Colonic mucosa (tissue), 4 donors: ENCODE measurements at places on chromosomes 4 and X. TPM values are rescaled to one million over a fixed set of nuclear protein-coding genes. Genes with fewer than 3 reads are reported as not detected.

The SATL1 gene
- not detected for total RNA-seq

GRCh38 chr4:156193106-156193505 is 239.4 kb upstream of the CTSO start:
- no peaks in the 10 kb centered on the region for H3K27me3 ChIP-seq
- no peaks in the 10 kb centered on the region for H3K4me1 ChIP-seq
- H3K4me3 ChIP-seq = no peak overlapping the region
- H3K27ac ChIP-seq = no peak overlapping the region
- no peak for DNase-seq

- no peak overlapping the region for H3K4me3 ChIP-seq
- no peak for DNase-seq
- H3K27ac ChIP-seq = no peak overlapping the region
- H3K36me3 ChIP-seq = no peaks in the 10 kb centered on the region
Observed at GRCh38 chr4:24703298-24703697, 92.1 kb upstream of the SOD3 start.

GRCh38 chr4:24559889-24560288 is 24.5 kb downstream of the DHX15 start:
- no peak for DNase-seq
- H3K36me3 ChIP-seq = no peaks in the 10 kb centered on the region
- H3K4me1 ChIP-seq = peaks cover 14% of the 10 kb centered on the region
- no peak overlapping the region for H3K27ac ChIP-seq

DNA sequence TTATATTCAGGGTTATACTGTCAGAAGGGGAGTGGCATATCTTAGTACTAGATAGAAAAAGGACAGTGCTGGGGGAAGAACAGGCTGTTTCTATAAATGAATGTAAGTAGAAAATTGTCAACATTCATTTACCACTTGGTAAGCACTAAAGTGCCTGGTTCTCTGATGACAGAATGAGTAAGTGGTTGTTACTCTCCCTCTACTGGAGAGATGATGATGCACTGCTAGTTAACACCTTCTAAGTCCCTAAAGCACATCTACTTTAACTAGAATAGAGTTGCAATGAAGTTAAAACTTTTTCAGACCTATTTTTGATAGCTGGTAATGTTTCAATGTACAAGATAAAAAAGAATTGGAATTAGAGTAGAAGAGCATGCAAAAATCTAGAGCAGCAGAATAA is 214.5 kb downstream of the KLHL4 start:
- DNase-seq = no peak
- H3K27ac ChIP-seq = no peak overlapping the region
- no peaks in the 10 kb centered on the region for H3K4me1 ChIP-seq
- no peaks in the 10 kb centered on the region for H3K36me3 ChIP-seq

GRCh38 chrX:131958724-131959123 is 64.4 kb upstream of the STK26 start:
- H3K36me3 ChIP-seq = no peaks in the 10 kb centered on the region
- DNase-seq = no peak
- peaks cover 7% of the 10 kb centered on the region for H3K27me3 ChIP-seq

DNA sequence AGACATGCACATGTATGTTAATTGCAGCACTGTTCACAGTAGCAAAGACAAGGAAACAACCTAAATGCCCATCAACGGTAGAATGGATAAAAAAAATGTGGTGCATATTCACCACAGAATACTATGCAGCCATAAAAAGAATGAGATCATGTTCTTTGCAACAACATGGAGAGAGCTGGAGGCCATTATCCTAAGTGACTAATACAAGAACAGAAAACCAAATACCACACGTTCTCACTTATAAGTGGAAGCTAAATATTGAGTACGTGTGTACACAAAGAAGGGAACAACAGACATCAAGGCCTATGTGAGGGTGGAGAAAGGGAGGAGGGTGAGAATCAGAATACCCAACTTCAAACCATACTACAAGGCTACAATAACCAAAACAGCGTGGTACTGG is 17.4 kb upstream of the LNX1 start:
- no peak overlapping the region for H3K4me3 ChIP-seq
- no peaks in the 10 kb centered on the region for H3K36me3 ChIP-seq
- H3K27me3 ChIP-seq = no peaks in the 10 kb centered on the region
- no peak overlapping the region for H3K27ac ChIP-seq

- H3K4me3 ChIP-seq = no peak overlapping the region
- no peaks in the 10 kb centered on the region for H3K27me3 ChIP-seq
- H3K27ac ChIP-seq = no peak overlapping the region
Observed at GRCh38 chr4:113112338-113112978, 63.0 kb downstream of the ANK2 start.

DNA sequence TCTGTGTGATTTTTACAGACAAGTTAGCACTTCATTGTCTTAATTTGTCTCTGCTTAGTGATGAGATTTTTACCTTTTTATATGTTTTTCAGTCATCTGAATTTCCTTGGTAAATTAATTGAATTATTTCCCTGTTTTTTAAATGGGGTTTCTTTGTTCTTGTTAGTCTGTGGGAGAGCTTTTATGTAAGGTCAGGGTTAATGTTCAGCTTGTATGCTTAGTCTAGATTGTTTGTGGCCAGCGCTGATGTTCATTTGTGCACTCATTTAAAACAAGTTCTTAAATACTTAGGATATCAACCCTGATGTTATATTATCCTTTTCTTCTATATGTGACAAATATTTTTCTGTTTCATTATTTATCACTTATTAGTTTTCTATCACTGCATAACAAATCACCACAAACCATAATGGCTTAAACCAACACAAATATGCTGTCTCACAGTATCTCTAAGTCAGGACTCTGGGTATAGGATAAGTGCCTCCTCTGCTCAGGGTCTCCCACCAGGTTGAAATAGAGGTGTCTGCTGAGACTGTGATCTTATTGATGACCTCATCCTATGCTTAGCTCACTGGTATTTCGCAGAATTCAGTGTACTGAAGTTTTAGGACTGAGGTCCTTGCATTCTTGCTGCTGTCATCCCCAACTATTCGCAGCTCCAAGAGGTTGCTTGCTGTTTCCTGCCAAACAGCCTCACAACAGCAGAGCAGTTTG is 53.2 kb downstream of the ATP10D start:
- no peaks in the 10 kb centered on the region for H3K27me3 ChIP-seq
- no peaks in the 10 kb centered on the region for H3K4me1 ChIP-seq
- DNase-seq = no peak
- H3K27ac ChIP-seq = no peak overlapping the region

GRCh38 chrX:40237731-40238178 is 140.0 kb upstream of the BCOR start:
- DNase-seq = no peak
- no peaks in the 10 kb centered on the region for H3K27me3 ChIP-seq
- H3K36me3 ChIP-seq = no peaks in the 10 kb centered on the region
- H3K4me3 ChIP-seq = no peak overlapping the region
- no peak overlapping the region for H3K27ac ChIP-seq

DNA sequence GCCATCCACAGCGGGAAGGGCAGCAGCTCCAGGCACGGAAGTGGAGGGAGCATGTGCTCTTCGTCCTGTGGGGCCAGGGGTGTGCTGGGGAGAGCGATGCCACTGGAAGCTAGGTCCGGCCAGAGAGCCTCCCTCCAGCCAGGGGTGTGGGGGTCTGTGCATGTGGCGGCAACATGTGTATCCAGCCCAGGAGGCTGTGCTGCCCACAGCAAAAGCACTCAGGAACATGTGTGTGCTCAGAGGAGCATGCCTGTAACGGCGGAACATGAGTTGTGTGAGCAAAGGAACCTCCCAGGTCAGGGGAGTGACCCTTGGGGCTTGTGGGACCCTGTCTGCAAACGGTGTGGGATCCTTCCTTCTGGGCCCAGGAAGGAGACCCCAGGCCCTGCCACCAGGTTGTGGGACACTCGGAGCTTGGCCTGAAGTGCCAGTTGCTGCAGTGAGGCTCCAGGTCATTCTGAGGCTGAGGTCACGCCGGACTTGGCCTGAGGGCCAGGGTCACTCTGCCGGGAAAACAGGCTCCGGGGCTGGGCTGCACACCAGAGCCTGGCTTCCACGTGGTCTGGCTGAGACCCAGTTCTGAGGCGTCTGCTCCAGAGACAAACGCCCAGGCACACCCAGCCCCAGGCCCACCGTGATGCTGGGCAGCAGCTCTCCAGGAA is 37.2 kb downstream of the CPLX1 start:
- H3K27ac ChIP-seq = no peak overlapping the region
- no peak overlapping the region for H3K4me3 ChIP-seq
- peaks cover 45% of the 10 kb centered on the region for H3K27me3 ChIP-seq
- no peaks in the 10 kb centered on the region for H3K36me3 ChIP-seq

The REPS2 gene
- total RNA-seq = 22.7 TPM

DNA sequence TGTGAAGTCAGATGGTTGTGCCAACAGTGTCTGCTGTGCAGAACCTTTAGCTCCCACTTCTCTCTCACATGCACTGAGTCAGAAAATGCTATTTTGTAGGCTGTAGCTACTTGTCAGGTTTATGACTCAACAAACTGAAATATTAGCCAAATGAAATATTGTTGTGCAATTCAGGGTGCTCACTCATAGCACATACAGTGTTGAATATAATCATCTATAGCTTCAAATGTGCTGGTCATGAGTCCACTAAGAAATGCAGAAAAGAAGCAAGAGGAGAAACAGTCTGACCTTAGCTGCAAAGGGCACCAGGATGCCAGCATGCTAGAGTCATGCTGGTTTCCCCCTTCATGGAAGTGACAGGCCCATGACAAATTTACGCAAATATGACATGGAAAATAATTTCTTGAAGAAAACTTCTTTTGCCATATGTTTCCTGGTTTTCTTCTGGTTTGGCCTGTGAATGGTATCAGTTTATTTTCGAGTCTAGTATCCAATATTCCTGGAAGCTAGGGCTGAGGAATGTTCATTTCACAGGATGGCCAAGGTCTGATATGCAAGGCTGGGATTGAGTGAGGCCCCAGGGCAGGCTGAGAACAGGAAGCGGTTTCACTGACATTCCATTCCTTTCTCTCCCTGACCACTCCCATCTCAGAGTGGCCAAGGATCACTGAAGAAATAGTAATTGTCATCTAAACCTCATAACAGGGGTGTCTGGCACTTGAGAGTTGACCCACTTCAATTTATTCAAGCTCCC is 10.3 kb upstream of the CXCL2 start:
- DNase-seq = peak; percentile 56
- H3K4me3 ChIP-seq = no peak overlapping the region
- H3K27ac ChIP-seq = peak overlapping the region; percentile 45

- no peak overlapping the region for H3K4me3 ChIP-seq
- H3K4me1 ChIP-seq = no peaks in the 10 kb centered on the region
- H3K27me3 ChIP-seq = no peaks in the 10 kb centered on the region
- no peak for DNase-seq
- no peak overlapping the region for H3K27ac ChIP-seq
Observed at GRCh38 chrX:48514126-48514806, 5.5 kb downstream of the PORCN start.

DNA sequence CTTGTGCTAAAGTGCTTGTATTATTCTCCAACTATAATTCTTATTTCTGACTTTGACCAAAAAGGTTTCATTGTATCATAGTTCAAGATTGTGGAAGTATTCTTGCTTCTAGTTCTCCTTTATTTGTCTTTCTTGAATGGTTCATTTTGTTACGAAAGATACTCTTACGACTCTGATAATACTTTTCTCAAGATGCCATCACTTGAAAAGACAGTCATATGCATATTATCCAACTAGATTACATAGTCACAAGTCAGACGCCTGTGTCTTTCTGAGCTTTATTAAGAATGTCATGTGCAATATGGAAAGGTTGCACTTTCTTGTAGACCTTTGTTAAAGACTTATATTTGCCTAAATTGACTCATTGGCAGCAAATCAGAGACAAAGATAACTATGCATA is 71.4 kb upstream of the HPGD start:
- H3K4me3 ChIP-seq = no peak overlapping the region
- DNase-seq = no peak
- H3K4me1 ChIP-seq = no peaks in the 10 kb centered on the region
- no peaks in the 10 kb centered on the region for H3K36me3 ChIP-seq

- no peaks in the 10 kb centered on the region for H3K27me3 ChIP-seq
- no peaks in the 10 kb centered on the region for H3K36me3 ChIP-seq
- no peak overlapping the region for H3K4me3 ChIP-seq
- no peak for DNase-seq
- H3K27ac ChIP-seq = no peak overlapping the region
Observed at GRCh38 chrX:95291561-95291960, 1393.1 kb upstream of the DIAPH2 start.

The LUZP4 gene
- not detected for total RNA-seq

GRCh38 chr4:17317526-17317925 is 194.4 kb downstream of the QDPR start:
- H3K4me3 ChIP-seq = no peak overlapping the region
- DNase-seq = no peak
- H3K27ac ChIP-seq = no peak overlapping the region
- no peaks in the 10 kb centered on the region for H3K27me3 ChIP-seq
- H3K4me1 ChIP-seq = no peaks in the 10 kb centered on the region

DNA sequence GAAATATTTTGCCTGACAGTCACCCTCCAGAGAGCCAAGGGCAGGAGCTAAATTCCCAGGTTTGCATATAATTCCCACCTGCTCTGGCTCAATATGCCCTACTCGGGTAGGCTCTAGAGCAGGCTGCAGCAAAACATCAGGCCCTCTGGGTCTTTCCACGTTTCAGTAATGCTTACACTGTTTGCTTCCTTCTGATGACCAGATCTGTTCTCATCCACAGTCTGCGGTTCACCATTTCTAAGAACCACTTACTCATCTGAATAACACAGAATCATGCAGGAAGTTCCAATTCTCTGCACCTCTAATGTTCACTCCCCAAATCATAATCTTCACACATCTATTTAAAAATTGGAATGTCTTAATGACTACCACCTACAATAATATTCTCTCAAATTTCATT is 141.4 kb downstream of the PPP3CA start:
- no peak for DNase-seq
- no peaks in the 10 kb centered on the region for H3K27me3 ChIP-seq
- no peaks in the 10 kb centered on the region for H3K36me3 ChIP-seq

The SSX2B gene
- not detected for total RNA-seq

- H3K27me3 ChIP-seq = no peaks in the 10 kb centered on the region
- H3K4me1 ChIP-seq = peaks cover 32% of the 10 kb centered on the region
- no peaks in the 10 kb centered on the region for H3K36me3 ChIP-seq
- DNase-seq = peak; percentile 79
Observed at GRCh38 chr4:38157592-38157991, 197.4 kb downstream of the PTTG2 start.

- no peak overlapping the region for H3K27ac ChIP-seq
- DNase-seq = peak; percentile 3
- H3K4me1 ChIP-seq = no peaks in the 10 kb centered on the region
- H3K4me3 ChIP-seq = no peak overlapping the region
- H3K27me3 ChIP-seq = no peaks in the 10 kb centered on the region
Observed at GRCh38 chrX:69317721-69318120, 152.5 kb upstream of the PJA1 start.

The SPANXB1 gene
- not detected for total RNA-seq

GRCh38 chr4:48307528-48307927 is 33.8 kb upstream of the SLAIN2 start:
- no peaks in the 10 kb centered on the region for H3K27me3 ChIP-seq
- H3K4me1 ChIP-seq = no peaks in the 10 kb centered on the region
- H3K36me3 ChIP-seq = no peaks in the 10 kb centered on the region
- H3K27ac ChIP-seq = no peak overlapping the region
- no peak overlapping the region for H3K4me3 ChIP-seq
- no peak for DNase-seq
